Activated CD4-positive, alpha-beta T cell treated with anti-CD3 and anti-CD28 coated beads for 24 hours (primary cell): ENCODE measurements at places on chromosomes 1 and 21.

DNA sequence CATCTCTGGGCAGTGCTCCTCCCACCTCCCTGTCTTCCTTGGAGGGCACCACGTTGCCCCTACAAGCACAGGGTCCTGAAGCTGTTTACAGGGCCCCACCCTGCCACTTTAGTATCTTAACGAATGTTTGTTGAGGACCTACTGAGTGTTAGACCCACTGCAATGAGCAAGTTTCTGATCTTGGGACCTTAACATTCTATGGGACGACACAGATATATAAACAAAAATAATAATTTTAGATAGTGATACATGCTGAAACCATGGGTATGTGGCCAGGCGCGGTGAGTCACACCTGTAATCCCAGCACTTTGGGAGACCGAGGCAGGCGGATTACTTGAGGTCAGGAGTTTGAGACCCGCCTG is 10.1 kb downstream of the ENTREP3 start:
- no peak for DNase-seq

DNA sequence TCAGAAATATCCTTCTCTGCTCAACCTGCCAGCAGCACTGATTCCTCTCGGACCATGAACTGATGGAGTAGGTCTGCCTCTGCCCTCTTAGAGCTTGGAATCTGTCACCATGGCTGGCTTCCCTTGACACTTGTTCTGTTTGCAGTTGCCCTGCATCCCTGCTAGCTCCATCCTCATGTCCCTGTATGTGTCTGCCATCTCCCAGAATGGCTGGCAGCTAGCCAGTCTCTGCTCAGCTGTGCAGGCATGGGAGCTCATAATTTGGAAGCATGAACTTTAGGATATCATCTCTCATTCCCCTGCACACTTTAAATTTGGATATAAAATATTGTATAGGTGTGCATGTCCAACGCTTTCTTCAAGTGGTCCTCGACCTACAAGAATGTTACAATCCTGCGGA is 95.4 kb downstream of the C1orf94 start:
- no peak for DNase-seq

- no peak for DNase-seq
Measured at GRCh38 chr1:235945775-235946570, 79.3 kb upstream of the LYST start.

DNA sequence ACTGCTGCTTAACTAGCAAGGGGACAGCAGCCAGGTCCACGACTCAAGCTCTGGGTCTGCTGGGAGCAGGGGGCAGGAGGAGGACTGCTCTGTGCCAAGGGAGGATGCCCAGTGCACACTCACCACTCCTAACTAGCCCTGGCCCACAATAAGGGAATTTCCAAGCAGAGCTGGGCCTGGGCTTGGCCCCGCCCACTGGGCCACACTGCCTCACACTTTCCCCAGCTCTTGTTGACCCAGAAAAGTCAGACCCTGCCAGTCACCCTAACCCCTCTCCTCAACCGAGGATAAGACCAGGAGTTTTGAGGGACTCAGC is 18.7 kb downstream of the SLC9A1 start:
- no peak for DNase-seq

GRCh38 chr1:41341772-41342562 is 19.3 kb upstream of the FOXO6 start:
- DNase-seq, result no peak

- DNase-seq, result no peak
Measured at GRCh38 chr1:211359876-211360275, 33.2 kb downstream of the TRAF5 start.

DNA sequence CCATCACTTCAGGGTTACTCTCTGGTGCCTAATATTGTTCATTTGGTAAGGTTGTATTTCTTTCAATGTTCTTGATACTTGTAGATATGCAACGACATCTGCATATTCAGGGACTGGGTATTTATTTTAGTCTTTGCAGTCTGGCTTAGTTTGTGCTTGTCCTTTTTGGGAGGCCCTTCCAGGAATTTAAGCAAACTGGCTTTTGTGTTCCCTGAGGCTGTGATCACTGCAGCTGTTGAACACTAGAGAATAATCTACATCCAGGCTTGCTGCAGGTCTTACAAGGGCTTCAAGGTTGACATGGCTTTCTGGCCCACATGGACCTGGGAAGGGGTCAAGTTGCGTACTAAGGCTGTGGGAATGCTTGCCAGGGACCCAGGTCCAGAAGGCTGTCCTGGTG is 72.1 kb downstream of the CCDC18 start:
- DNase-seq, result no peak

GRCh38 chr1:219783605-219784235 is 144.6 kb downstream of the SLC30A10 start:
- no peak for DNase-seq

- DNase-seq, result no peak
Measured at GRCh38 chr1:67166196-67166595, at the start of gene IL23R. Gene IL23R (plus strand): TSS chr1:67166454. CDS start chr1:67168121, 1,667 bp downstream.

- DNase-seq, result no peak
Measured at GRCh38 chr1:157653494-157653873, 47.1 kb downstream of the FCRL3 start.

- DNase-seq, result no peak
Measured at GRCh38 chr1:199174336-199174735, 535.5 kb downstream of the PTPRC start.

DNA sequence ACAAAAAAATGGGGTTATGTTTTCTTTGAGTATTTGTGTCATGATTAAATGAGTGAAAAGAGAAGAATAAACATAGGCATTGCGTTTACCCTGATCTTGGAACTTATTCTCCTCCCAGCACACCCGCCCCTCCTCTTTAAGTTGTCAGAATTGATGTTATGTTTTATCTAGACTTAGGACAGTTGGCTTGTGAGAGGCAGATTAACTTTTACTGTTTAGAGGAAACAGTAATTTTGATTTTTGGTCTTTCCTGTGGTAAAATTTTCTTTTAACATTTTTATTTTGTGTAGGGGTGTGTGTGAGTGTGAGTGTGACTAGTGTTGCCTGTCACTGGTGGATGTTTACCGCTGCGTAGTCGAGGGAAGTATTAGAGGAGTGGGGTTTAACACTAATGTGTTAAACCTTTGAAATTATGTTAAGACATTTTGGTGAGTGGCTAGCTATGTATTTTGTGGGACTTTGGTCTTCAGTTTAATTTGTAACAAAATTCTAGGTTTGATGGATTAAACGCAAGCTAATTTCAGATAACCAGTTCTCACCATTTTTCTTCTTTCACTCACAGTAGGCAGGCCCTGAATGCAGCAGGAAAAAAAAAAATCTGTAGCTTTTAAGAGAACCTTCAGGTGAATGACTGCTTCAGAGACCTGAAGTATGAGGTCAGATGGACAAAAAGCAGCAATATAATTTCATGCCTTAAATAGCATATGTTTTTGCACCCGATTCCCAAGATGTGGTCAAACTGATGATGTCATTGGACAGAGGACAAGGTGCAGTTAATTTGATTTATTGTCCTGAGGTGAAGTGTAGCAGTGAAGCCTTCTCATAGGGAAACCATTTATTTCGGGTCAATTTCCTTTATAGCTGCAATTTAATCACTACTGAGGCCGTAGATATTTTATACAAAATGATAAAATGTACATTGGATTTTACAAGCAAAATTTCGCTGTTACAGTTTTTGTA is 2.7 kb downstream of the POU2F1 start:
- no peak for DNase-seq

GRCh38 chr1:74363220-74363619 is 128.0 kb downstream of the TNNI3K start:
- no peak for DNase-seq

DNA sequence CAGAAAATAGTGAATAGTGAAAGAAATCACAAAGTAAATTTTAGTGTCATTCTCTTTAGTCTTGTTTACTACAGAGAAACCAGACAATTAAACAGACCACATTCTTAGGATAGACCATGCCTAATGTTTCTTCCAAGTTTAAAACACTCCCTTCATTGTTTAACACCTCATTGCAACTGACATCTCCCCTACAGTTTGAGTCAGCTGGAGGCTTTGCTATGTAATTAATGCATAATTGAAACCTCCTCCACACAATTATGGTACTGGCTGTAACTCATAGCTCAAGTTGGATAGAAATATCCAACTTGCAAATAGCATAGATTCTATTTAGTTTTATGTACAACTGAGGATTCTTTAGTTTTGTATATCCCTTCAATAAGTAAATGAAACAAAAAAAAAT is 35.2 kb upstream of the B3GALT2 start:
- DNase-seq, result no peak

- DNase-seq, result no peak
Measured at GRCh38 chr1:184302346-184302745, 84.5 kb upstream of the C1orf21 start.

GRCh38 chr1:203066965-203067364 is 18.8 kb downstream of the MYOG start:
- DNase-seq, result no peak

DNA sequence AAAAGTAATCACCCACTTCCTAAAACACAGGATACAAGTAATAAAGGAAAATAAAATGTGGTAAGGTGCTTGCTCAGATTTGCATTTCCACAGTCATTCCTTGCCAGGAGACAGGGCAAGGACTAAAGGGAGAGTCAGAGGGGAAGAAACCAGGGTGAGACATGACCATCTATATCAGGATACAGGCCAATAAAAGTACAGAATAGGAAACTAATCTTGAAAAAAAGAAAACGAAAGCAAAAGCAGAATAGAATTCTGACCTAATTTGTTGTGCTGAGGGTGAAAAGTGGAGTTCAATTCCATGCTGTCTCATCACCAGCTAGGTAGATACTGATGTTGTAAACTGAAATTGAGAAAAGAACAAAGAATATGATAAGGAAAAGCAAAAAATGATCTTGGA is 27.3 kb downstream of the JMJD4 start:
- no peak for DNase-seq

DNA sequence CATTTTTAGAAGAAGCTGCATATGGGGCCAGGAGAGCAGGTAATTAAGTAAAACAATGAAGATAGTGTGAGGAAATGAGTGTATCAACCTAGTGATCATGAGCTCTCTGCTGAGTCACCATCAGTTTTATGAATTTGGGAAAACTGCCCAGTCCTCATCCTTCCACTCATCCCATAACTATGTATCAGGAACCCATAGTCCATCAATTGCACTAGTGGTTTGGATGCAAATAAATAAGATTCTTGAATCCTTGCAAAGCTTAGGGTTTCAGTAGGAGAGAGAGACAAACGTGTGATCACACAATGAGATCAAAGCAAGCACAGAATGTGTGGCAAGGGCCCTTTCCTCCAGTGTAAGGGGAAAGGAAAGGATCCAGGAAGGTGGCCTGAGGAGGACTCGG is 145.6 kb downstream of the ZZZ3 start:
- no peak for DNase-seq

DNA sequence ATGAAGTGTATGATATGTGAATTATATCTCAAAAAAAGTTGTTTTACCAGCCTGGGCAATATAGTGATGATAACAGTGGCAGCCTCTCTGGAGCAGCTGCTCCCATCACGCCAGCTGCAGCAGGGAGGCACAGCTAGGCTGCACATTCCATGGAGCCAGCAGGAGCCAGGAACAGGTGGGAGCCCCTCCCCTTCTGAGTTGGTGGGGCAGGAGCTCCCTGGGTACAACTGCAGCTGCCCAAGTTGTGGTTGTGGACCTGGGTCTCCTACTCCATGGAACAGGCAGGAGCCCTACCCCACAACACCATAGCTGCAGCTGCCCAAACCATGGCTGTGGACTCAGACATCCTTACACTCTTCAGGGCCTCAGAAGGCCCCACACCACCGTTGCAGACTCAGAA is 21.7 kb upstream of the FNBP1L start:
- DNase-seq, result no peak

DNA sequence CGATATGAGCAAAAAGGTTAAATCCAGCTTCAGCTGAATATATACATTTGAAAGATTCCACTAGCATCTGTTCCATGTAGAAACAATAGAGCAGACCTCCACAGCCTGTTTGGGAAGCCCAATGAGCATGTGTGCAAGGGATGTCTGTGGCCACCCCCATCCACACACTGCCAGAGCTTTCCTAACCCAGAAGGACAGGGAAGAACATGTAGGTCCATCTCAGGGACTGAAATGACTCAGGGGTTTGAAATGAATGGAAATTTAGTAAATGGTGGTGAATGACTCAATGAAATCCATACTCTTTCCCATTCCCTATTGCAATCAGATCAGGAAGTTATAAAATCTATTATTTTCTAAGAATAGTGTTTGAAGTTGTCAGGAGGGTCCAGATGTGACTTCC is 397.2 kb downstream of the DUSP10 start:
- no peak for DNase-seq
